NCI-H1092 treated with DMSO at 0.1 percent for 48 hours (cell line): ENCODE measurements at places on chromosomes 11 and 22.
A peak's percentile ranks its signal among the peaks of the same experiment; 100 is the strongest.

GRCh38 chr11:58742981-58743880, 11.5 kb upstream of the GLYAT start:
- no peak for DNase-seq

DNA sequence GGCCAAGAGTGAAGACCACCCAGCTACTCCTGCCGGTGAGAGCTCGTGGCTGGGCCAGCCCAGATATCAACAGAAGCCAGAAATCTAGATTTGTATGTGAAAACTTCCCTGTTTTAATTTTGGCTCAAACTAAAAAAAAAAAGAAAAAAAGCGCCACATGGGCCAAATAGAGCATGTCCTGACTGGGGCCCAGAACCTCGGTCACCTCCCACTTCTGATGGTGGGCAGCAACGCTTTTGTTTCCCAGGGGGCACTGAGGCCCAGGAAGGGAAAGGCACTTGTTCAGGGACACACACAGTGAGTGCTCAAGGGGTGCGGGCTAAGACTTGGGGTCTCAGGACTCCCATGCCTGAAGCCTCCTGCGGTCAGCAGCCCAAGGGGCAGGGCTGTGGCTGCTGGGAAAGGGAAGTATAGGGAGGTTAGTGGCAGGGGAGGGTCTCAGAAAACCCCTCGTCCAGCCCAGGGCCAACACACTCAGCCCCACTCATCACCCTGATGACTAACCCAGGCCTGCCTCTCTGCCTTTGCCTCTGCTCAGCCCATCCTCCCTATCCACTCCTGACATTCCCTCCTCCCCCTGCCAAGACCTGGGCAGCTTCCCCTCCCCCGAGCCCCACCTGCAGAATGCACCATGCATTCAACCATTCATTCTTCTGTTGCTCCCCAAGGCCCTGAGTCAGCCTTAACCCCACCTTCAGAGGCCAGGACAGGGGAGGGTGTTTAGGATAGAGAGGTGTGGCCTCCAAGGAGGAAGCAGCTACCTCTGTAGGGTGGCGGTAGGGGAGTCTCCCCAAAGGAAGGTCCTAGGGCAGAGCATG, 30.0 kb upstream of the TCF20 start:
- DNase-seq: no peak

DNA sequence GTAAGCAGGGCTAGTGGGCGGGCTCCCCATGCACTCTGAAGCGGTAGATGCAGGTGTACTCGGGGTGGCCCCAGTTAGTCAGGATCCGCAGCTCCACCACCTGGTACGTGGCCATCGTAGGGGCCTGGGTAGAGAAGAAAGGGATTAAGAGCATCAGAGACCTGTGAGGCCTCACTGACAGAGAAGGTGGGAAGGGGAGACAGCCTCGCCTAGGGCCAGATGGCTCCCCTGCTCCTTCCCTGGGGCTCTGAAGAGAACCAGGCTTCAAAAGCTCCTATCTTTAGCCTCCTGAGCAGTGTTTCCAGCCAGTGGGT, 19.6 kb downstream of the SUN2 start:
- no peak for DNase-seq

- DNase-seq: no peak
Observed at GRCh38 chr22:36129486-36130388, 30.8 kb downstream of the APOL3 start.

DNA sequence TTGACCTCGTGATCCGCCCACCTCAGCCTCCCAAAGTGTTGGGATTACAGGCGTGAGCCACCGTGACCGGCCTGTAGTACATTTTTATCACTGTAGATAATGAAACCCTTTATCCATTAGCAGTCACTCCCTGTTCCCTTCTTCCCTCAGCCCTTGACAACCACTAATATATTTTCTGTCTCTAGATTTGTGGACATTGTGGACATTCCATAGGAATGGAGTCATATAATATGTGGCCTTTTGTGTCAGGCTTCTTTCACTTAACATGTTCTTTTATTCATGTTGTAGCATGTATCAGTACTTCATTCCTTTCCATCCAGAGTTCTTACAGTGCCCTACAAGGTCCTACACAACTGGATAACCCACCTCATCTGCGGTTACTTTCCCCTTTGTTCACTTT, 30.5 kb downstream of the RRM1 start:
- DNase-seq: no peak

DNA sequence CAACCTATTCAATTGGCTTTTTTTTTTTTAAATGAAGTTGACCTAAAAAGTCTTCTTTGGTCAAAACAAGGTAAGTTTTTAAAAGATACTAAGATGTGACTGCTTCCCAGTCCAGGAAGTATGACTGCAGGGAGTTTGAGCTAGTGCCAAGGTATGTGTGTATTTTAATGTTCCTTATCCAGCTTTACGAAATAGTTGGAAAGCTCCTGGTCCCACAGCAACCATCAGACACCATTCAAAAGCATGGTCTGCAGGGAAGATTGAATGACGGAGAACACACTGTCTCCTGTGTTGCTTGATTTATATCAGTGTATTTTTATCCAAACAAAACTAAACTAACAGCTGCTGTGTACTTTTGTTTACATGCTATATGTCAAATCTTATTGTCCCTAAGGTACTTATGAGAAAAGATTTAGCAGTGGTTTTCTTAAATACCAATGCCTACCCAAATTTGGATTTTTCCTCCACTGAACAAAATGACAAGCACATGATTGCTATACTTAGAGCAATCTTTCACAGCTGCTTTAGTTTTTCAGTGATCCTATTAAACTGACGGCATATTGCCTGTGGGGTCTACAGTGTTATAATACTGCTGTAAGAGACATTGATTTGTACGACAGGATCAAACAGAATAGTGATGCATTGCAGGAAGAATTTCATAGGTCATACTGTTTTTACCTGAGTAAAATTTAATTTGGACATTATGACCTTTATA, 122.9 kb downstream of the DCDC1 start:
- no peak for DNase-seq

- peak; percentile 23 for DNase-seq
Observed at GRCh38 chr11:78371221-78371891, 46.3 kb downstream of the GAB2 start.

DNA sequence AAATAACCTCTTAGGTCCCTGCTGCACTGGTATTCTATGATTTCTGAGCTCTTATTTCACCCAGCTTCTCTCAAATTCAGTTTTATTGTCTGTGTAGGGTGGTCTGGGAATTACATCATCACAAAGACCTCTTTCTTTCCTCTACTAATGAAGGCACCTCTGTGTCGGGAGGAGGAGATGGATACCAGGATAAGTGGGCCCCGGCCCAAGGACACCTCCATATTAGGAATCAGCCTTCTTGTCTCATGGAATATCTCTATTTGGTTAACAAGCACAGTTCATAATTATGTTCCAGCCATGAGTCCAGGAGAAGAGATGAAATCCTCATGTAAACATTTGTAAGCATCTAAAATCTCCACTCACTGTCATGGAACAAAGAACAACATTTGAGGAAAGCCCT, 9.4 kb downstream of the PARVA start:
- DNase-seq: peak; percentile 41

- DNase-seq: no peak
Observed at GRCh38 chr11:72578051-72578450, 96.2 kb downstream of the PDE2A start.
